CD4-positive, alpha-beta T cell treated with Interleukin-15 for 4 hours (primary cell): ENCODE measurements at places on chromosomes 4 and X.

DNA sequence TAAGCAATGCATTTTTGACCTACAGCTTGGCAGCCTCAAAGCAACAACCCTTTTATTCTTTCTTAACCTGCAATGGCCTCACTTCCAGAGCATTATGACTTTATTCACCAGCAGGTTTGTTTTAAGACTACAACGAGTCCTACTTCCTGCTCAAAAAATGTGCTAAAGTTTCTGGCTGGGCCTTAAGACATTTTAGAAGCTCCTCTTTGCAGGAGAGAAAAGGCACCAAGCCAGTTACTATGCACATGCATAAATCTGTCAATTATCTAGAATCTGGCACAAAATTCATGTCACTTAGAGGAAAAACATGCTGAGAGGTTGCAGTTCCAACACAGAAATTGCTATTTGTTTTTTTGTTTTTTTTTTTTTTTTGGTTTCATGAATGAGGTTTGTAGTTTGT lies 223.0 kb upstream of the EPHA5 start:
- no peak for DNase-seq

DNA sequence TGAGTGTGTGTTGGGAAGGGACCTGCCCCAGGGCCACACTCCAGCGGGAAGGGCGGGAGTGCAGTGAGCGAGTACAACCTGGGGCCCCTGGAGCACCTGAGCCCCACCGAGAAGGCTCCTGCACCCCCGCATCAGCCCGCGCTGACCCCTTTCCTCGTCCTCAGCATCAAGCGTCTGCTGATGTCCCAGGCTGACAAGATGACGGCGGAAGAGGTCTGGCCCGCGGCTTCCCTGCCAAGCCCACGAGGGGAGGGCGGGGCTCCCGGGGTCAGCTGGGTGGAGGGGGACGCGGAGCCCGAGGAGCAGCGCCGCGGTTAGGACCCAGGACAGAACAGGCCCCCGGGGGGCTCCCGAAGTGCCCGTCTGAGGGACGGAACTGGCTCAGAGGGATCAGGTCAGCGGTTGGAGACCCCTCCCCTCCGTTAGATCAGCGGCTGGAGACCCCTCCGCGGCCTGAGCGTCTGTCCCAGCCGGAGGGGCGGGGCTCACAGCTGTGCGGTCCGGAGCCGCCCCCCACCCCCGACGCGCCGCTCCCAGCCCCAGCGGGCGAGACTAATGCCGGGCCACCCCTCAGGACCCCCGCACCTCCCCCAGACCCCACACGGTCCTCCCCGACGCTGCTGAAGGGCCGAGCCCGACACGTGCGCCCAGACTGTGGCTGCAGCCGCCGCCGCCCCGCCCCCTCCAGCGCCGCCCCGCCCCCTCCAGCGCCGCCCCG lies 6.7 kb downstream of the MYL5 start:
- DNase-seq: peak; percentile 53

GRCh38 chr4:116108606-116109005 lies 976.8 kb downstream of the TRAM1L1 start:
- DNase-seq: no peak

- no peak for DNase-seq
Observed at GRCh38 chr4:165879641-165880040, 6.6 kb downstream of the TLL1 start.

DNA sequence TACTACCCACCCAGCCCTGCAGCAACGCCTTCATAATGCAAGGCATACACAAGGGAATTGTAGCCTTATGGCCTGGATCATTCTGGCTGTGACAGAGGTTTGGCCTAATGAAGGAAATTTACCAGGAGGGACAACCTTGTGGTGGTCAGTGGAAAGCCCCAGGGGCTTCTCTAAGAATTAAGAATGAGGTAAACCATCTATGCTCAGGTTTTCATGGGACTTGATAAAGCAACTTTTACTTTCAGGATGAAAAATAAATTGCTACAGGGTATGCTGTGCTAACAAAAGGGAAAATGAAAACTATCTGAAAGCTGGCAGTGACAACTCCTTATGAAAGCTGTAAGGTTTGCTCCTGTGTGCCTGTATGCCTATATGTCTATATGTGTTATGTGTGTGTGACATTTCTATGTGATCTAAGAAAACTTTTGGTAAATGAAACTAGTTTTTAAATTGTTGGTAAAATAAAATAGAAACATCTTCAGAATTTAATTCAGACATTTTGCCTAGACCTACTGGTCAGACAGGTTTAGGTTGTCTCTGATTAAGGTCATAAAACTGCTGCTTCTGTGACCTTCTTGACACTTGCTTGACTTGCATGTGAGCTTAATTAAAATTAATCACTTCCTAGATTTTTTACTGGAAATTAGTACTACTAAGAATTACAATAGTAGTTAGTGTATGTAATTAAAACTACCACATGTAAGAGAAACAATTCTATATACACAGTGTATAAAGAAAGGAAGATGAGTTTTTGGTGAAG lies 19.9 kb upstream of the TXK start:
- no peak for DNase-seq

GRCh38 chr4:11791797-11792196 lies 363.1 kb upstream of the HS3ST1 start:
- DNase-seq: no peak

DNA sequence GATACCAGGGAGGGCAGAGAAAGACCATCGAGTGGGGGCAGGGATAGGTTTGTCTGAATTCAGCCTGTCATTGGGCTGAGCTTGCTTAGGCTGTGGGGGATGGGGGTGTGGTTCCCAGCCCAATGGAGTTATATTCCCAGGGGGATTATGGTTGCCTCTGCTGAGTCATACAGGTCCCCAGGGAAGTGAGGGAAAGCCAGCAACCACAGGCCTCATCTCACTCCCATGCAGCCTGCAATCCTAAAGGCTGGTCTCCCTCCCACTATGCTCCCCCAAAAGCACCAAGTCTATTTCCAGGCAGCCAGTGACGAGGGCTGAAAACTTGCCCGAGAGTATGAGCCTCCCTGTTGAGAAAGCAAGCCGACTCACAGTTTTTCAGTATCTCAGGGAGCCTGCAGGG lies 39.3 kb downstream of the AFM start:
- DNase-seq: no peak

DNA sequence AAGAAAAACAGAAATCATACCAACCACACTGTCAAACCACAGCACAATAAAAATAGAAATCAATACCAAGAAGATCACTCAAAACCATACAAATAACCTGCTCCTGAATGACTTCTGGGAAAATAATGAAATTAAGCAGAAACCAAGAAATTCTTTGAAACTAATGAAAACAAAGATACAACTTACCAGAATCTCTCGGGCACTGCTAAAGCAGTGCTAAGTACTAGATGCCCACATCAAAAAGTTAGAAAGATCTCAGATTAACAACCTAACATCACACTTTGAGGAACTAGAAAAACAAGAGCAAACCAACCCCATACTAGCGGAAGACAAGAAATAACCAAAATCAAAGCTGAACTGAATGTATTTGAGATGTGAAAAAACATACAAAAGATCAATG lies 33.2 kb downstream of the AWAT2 start:
- DNase-seq: peak; percentile 18

GRCh38 chr4:6568689-6569332 lies 6.2 kb upstream of the MAN2B2 start:
- DNase-seq: no peak

GRCh38 chr4:180455226-180455625 lies 1788.0 kb upstream of the TENM3 start:
- DNase-seq: no peak

- DNase-seq: no peak
Observed at GRCh38 chr4:7298619-7299009, 106.3 kb downstream of the SORCS2 start.

GRCh38 chr4:95439071-95439470 lies 109.7 kb downstream of the UNC5C start:
- no peak for DNase-seq

DNA sequence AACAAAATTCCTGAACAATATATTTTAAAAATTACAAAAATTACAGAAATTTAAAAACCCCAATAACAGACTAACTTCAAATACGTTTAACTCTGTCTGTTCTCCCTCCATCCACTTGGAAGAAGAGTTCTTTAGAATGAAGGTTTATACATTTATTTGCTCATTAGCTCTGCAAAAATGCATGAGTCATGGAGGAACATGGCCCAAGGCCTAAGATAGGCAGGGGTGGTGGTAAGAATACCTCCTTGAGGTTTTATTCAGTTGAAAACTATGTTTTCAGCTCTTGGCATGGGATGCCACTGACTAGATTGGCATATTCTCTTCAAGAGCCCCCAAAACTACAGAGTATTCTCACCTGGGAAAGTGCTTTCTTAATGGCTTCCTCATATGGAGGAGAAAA lies 8.8 kb upstream of the LRRC66 start:
- no peak for DNase-seq

- no peak for DNase-seq
Observed at GRCh38 chr4:162706051-162706450, 460.6 kb downstream of the NAF1 start.

DNA sequence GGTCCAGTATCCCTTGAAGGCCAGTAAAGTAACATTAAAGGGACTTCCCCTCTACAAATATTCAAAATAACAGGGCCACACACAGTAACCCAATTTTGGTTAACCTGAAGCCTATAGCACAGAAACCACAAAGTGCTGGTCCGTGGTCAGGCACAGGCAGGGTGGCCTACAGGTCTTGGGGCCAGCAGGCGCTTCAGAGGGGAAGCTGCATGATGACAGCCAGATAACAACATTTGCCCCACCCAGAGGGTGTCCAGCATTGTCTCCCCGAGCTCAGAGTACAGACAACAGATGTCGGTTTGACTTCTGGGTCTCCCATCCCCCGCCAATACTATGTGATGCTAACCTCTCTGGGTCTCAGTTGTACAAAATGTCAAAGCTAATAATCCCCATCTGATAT lies 51.1 kb downstream of the SH3KBP1 start:
- DNase-seq: no peak

DNA sequence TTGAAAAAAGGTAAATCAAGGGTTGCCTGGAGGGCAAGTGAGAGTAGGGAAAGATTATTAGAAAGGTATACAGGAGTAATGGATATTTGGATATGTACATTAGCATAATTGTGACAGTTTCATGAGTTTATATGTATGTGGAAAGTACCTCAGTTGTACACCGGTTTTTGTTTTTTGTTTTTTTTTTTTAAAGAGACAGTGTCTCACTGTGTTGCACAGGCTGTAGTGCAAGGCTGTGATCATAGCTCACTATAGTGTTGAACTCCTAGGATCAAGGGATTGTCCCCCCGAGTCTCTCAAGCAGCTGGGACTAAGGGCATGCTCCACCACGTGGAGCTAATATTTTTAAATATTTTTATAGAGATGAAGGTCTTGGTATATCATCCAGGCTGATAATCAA lies 15.3 kb upstream of the HPGD start:
- no peak for DNase-seq

DNA sequence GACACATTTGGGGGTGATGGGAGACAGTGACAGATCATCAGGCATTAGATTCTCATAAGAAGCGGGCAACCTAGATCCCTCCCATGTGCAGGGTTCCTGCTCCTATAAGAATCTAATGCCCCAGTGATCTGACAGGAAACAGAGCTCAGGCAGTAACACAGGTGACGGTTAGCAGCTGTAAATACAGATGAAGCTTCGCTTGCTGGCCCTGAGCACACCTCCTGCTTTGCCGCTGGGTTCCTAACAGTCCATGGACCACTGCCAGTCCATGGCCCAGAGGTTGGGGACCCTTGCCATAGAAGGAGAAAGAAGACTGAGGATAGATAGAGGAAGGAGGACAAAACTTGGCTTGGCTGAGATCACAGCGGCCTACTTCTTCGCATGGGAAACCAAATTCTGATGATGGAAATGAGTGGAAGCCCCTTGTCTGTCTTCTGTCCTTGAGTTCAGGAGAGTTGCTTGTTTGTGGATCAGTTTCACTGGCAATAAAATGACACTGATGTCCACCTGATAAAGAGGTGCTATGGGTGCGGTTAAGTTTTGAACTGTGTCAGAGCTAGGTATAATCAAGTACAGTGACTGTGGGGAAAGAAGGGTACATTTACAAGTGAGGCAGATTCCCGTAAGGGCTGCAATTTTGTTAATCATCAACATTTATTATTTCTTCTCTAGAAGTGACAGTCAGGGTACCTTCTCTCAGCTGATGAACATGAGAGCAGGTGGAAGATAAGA lies 1.7 kb upstream of the TIFA start:
- peak; percentile 36 for DNase-seq

- DNase-seq: no peak
Observed at GRCh38 chr4:171785388-171785787, 27.8 kb upstream of the GALNTL6 start.

DNA sequence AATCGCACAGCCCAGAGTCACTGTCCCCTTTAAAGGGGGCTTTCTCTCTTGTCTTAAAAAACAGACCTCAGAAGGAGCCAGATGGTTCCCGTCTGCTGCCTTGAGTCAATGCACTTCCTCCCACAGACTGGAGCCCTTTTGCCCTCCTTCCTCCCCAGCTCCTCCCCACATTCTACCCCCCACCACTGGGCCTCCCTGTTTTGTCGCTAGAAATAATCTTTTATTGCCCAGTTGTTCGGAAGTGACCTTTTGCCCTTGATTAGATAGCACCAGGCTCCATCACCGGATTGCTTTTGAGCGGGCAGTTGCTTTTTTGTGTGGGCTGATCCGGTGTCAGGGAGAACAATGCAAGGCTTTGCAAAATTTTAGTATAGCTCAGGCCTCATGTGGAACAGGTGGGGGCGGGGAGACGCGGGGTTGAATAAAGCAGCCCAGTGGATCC lies 47.7 kb downstream of the SPRY1 start:
- DNase-seq: no peak
